Neural progenitor cell (in vitro differentiated cells): ENCODE measurements at places on chromosomes 6 and 20.

GRCh38 chr20:11539450-11539849 is 378.2 kb upstream of the BTBD3 start:
- peak; percentile 19 for DNase-seq

GRCh38 chr20:17642404-17643269 is 39.4 kb downstream of the RRBP1 start:
- DNase-seq, result no peak

DNA sequence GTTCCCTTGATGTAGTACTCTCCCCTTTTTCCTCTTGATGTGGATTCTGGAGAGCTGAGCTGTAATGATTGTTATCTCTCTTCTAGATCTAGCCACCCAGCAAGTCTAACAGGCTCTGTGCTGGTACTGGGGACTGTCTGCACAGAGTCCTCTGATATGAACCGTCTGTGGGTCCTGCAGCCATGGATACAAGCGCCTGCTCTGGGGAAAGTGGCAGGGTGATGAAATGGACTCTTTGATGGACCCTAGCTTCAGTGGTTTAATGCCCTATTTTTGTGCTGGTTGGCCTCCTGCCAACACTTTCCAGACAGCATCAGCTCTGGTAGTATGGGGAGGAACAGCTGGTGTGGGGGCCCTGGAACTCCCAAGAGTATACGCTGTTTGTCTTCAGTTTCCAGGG is 216.3 kb downstream of the ADGRG6 start:
- DNase-seq, result no peak

DNA sequence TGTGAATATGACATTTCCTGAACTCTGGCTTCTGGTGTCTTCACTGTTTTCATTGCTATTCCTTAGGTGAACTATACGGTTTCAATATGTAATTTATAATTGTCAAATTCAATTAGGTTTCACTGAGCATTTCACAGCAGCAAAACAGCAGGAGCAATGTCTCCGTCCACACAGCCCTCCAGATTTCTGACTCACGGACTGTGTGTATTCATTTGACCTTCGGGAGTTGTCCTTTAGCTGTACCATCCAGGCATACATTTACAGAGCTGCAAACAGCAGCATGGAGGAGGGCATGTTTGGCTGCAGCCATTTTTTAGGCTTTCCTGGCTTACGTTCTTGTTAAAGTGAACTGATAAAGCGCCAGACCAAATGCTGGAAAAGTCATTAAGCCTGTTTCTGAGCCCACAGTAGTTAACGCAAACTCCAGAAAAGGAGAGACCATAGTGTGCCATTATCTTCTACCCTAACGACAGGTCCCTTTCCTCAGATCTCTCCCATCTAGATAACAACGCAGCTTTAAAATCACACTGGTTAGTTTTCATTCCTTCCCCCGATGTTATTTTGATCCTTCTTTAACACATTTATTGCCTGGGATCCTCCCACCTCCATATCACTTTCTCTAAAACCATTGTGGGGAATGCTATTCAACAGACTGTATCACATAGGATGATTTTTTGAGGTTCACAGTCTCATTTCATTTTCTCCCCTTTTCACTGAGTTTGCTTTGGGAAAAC is 18.3 kb downstream of the FOXC1 start:
- DNase-seq, result no peak

DNA sequence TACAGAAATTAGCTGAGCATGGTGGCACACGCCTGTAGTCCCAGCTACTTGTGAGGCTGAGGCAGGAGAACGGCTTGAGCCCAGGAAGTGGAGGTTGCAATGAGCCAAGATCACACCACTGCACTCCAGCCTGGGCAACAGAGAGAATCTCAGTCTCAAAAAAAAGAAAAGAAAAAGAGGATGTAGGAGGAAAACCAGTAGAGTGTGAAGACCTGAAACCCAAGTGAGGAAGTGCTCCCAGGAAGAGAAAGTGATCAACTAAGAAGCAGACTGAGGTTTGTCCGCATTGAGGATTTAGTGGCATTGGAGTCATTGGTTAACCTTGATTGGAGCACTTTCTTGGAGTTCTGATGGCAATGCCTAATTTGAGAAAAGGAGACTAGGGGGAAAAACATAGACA is 20.6 kb upstream of the TASP1 start:
- no peak for DNase-seq

- no peak for DNase-seq
These were observed 15.2 kb downstream of the PRND start for GRCh38 chr20:4736875-4737274.

DNA sequence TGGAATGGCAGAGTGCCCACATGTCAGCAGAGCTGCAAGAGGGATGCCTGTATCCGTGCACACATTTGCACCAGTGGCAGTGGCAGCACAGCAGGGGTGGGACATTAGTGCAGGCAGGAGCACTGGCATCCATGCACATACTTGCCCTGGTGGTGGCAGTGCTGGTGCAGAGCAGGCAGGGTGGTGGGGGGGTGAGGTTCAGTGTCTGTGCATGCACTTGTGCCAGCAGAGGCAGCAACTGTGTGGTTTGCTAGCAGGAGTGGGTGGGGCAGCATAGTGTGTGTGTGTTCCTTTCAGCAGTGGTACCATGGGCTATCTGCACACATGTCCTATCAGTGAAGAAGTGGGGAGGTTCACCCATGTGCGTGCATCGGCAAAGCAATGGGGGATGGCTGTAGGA is 151.6 kb downstream of the EPM2A start:
- DNase-seq, result no peak
